NCI-H1105 treated with DMSO at 0.1 percent for 48 hours (cell line): ENCODE measurements at places on chromosomes 2 and 18.

- DNase-seq, result no peak
Observed at GRCh38 chr2:228866781-228867180, 404.3 kb downstream of the PID1 start.

DNA sequence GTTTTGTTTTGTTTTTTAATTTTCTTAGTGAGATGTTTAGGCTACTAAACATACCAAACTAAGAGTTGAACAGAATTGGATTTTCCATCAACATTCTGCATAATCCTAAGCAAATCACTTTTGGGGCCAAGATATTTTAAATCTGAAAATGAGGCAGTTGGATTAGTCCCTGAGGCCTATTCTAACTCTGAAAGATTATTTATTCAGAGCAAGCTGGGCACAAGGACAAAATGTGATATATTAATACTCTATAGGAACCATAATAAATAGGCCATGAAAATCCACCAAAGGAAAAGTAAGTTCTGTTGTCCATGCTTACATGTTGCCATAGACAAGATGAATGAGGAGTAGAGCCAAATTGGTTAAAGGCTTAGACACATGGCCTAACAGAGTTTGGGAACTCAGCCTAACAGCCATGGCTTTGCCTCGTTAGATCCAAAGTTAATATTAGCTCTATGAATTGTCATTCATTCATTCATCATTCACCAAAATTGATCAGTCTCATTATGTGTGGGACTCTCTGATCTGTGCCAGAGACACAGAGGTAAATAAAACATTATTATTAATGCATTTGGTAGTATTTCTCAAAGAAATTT, 183.5 kb downstream of the SCG2 start:
- DNase-seq, result no peak

DNA sequence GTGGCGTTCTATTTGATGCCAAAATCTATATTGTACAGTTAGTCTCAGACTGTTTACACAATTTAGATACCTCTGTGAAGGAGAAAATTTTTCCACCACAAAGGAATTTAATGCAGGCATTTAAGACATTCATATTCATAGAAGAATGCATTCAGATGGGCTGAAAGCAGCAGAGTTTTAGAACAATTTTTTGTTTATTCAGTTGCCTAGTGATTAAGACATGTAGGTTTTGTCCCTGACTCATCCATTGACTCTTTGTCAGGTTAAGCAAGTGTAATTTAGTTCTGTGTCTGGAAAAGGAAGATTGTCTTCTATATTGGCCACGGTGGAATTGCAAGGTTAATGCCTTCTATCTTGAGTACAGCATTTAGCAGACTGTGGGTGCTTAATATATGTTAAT, 515.0 kb downstream of the PARD3B start:
- no peak for DNase-seq

DNA sequence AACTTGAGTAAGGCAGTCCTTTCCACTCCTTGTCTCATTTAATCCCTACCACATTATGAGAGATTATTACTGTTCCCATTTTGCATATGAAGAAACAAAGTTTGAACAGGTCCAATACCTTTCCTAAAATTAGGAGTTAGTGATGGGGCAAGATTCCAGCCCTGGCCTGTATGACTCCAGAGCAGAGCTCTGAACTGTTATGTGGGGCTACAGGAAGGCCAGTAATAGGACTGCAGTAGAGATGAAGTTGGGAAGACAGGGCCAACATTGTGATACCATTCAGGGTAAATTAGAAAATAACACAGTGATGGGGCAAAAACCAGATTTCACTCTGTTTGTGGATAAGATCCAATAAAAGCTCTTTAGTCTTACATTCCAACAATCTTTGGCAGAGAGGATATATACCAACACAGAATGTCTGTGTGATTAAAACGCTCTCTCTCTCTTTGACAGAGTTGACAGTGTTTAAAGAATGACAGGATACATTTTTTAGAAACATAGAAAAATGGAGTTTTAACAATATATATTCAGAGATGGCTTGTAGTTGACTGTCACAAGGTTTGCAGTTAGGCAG, 22.7 kb downstream of the KATNAL2 start:
- no peak for DNase-seq

DNA sequence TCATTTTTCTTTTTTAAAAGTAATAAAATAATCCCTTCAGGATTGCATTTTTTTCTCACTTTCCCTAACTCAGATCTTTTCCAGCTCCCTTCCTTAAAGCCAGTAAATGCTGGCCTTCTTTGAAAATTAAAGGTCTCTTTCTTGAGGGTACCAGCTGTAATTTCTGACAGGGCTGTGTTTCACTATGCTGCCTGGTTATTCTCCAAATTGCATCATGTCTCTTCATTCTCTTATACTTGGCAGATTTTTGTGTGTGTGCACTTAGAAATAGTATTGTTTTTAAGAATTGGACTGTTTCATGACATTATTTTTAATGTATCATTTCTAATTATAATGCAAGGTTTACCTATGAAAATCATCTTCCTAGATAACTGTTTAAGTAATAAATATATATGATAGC, 72.0 kb upstream of the EPB41L5 start:
- no peak for DNase-seq

DNA sequence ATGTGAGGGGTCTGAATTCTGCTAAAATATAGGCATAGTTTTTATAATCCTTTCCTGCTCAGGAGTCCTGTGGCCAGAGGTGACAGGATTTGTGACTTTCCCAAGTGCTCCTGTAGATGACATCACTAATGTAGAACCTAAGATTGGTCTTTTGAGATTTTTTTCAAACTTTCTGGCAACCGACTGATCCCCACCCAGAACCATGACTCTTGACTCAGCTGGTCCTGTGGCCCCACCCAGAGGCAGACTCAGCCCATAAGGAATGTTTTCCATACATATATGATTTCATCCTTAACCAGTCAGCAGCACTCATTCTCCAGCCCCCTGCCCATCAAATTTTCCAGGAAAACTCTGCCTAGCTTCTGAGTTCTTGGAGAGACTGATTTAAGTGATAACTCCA, 46.8 kb downstream of the COMMD1 start:
- DNase-seq, result no peak
